ENCODE measurements at places on chromosomes 6 and 20. TPM values are rescaled to one million over a fixed set of nuclear protein-coding genes. Genes with fewer than 3 reads are reported as not detected.

DNA sequence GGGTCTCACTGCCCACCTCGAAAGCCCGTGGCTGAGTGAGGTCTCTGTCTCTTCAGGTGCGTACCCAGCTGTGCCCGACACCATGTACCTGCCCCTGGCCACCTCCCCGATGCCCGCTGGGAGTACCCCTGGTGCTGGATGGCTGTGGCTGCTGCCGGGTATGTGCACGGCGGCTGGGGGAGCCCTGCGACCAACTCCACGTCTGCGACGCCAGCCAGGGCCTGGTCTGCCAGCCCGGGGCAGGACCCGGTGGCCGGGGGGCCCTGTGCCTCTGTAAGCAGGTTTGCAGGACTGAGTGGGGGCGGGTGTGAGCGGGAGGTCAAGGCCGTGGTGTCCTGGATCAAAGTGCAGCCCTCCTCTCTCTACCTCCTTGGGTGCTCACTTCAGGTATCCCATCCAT is 4.7 kb downstream of the CCN5 start:
- DNase-seq, result no peak

DNA sequence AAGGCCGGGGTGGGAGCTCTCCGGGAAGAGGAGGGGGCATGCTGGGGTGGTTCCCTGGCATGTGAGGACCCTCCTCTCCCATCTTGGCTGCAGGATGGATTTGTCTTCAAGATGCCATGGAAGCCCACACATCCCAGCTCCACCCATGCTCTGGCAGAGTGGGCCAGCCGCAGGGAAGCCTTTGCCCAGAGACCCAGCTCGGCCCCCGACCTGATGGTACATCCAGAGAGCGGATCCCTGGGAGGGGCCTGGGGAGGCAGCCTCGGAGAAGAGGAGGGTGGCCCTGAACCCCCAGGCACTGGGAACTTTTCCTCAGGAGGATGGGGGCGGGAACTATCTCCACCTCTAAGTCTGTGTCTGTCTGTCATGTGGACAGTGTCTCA is 4.8 kb downstream of the CDC25B start:
- no peak for DNase-seq

GRCh38 chr6:70282312-70282918 is 20.5 kb downstream of the COL9A1 start:
- DNase-seq, result no peak

DNA sequence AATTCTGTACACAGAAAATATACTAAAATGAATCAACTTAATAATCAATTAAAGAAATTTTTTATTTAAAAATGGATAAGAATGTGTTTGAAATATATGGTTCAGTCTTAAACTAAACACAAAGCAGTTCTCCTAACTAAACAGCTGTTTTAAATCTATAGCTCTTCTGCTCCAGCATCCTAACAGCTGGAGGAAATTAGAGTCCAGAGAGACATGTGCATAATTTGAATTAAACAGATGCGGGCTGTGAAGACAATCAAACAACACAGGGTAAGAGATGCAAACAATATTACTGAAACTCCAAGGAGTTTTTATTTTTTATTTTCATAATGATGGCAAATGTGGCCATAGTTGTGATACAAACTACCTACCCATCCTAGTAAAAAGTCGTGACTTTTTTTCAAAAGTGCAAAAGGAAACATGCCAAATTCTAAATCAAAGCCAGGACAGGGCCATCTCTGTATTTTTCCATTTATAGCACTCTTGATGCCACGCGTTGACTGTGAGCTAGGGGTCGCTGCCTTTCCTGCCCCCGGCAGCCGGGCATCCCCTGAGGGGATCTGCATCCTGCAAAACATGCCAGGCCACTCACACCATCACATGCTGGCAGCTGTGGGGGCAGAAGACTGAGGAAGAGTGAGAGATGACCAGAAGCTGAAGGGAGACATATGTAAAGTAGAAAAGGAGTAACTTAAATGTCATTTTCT is 310.6 kb downstream of the PRKN start:
- DNase-seq, result no peak

DNA sequence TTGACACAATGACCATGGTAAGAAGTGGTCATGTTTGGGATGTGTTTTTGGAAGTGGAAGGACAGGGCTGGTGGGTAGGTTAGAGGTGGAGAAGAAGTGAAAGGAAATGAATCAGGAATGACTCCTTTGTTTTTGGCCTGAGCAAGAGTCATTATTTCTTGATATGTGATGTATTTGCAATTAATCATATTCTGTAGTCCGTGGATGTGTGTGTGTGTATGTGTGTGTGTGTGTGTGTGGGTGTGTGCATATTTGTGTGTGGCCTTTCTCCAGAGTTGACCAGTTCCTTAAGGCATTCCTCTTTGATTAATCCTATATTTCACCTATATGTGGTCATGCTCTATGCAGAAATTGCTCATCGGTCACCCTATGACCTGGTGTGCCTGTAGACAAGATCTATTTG is 130.7 kb downstream of the UTRN start:
- peak; percentile 87 for DNase-seq

Gene RNF5
- polyA plus RNA-seq, result 65.3 TPM
